Stimulated activated CD4-positive, alpha-beta T cell treated with anti-CD3 and anti-CD28 coated beads, TNF-alpha, amount 100 ng/mL, for 1 hour (primary cell): ENCODE measurements at places on chromosomes 12 and 14.

GRCh38 chr14:22519877-22520685 is 68.9 kb downstream of the DAD1 start:
- no peak for DNase-seq

DNA sequence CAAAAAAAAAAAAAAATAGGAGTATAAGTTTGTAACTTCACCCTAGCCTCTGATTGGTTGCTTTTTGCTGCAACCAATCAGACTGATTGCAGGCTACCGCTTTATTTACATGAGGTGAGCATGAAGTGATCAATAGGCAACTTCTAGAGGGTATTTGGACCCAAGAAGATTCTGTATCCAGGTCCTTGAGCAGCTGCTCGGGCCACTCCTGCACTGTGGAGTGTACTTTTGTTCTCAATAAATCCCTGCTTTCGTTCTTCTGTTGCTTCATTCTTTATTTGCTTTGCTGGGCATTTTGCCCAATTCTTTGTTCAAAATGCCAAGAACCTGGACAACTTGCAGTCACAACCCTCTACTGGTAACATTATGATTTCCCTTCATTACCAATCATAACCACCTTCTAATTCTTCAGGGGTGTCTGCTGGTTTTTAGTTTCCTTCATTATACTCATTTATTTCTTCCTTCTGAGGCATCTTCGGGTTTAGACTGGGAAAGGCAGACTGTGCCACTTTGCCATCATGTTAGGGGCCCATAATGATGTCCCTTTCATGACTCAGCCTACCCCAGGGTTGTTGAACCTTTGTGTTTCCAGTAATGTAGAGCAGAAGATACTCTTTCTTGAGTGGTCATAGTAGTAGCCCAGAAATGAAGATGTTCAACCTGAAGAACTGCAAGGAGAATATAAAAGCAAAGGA is 43.4 kb upstream of the LIMA1 start:
- DNase-seq = no peak

DNA sequence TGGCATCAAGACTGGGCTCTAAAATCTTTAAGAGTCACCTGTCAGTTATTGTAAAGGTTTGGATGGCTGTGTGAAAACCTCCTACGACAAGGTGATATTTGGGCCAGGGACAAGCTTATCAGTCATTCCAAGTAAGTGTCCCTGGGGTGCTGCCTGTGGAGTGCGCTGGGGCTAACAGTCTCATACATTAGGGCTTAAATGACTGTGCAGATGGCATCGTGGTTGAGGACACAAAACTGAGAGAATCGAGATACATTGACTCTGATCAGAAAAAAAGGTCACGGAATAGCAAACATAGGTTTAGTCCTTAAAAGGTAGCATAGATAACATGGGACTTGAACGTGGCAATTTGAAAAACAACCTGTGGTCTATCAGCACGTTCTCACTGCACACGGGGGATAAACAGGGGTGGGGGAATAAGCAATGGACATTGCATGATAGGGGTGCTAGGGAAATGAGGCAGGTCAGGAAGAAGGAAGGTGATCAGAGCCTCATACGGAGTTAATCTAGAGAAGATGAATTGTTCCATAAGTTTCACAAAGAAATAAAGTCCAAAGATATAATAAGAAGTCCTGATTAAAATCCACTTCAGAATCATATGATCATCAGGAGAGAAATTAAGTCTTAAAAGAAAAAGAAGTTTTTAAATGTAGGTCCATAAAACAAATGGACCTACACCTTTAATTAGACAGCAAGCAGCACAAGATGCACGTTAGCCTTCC is 100.3 kb downstream of the DAD1 start:
- DNase-seq = no peak

DNA sequence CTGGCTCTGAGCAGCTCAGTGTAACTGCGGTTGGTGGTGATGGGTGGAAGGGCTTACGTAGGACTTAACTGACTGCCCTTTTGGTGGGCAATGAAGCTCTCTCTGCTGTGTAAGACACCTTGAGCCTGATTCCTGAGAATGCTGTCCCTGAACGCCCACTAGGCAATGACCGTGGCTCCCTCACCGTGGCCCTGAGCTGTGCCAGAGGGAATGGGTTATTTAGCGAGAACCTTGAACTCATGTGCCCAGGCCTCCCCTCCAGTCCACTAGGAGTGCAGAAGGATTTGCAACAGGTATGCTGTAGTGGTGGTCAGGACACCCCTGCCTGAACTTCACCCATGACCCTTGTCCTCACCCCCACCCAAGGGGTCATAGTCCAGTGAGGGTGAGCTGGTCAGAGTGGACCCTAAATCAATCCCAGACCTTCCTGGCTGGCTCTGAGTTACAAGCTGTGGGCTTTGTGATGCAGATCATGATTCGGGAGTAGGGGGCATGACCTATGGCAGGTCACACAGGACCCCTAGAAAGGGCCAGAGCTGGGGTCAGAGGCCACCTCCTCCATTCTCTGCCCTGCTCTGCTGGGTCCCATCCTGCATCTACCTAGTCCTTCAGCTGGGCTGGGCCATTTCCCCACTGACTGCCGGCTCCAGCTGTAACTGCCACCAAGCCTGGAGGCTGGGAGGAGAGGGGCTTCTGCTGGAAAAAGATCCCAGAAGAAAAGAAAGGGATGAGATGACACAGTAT is 14.5 kb upstream of the ANKRD33 start:
- no peak for DNase-seq

DNA sequence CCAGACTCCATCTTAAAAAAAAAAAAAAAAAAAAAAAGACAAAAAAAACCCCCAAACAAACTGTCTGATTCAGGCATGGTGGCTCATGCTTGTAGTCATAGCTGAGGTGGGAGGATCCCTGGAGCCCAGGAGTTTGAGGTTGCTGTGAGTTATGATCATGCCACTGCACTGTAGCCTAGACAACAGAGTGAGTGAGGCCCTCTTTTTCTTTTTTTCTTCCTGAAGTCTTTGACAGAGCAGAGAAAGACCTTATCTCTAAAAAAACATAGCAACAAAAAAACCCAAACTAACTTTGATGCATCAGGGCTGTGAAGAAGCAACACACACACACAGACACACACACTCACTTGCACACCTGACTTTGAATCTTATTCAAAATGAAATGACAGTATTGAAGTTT is 7.7 kb upstream of the AMN1 start:
- peak; percentile 45 for DNase-seq

GRCh38 chr14:78405079-78405856 is 235.1 kb downstream of the NRXN3 start:
- no peak for DNase-seq

DNA sequence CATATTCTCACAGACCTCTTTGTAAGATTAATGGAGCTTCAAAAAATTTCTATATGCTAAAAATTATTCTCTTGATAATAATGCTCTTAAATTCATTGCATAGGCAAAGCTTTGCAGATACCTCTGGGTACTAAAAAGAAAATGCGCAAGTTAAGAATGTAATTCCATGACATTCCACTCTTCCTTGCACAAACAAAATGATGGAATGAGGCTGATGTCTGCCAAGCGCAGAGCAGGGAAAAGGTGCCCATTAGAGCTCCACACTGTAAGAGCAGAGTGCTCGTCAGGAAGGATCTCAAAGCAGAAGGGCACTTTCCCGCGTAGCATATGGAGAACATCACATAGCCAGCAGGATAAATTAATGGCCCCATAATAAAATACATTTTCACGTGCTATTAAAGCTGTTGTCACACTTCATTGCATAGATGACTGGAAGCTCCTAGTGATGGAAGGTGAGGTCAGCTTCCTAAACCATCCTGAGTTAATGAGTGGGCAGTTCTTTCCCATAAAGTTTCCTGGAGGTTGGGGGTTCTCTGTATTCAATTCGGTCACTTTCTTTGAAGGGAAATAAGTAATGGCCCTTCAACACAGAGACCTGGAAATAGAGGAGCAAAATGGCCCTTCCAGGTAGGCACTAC is 1058.9 kb downstream of the GALC start:
- no peak for DNase-seq

DNA sequence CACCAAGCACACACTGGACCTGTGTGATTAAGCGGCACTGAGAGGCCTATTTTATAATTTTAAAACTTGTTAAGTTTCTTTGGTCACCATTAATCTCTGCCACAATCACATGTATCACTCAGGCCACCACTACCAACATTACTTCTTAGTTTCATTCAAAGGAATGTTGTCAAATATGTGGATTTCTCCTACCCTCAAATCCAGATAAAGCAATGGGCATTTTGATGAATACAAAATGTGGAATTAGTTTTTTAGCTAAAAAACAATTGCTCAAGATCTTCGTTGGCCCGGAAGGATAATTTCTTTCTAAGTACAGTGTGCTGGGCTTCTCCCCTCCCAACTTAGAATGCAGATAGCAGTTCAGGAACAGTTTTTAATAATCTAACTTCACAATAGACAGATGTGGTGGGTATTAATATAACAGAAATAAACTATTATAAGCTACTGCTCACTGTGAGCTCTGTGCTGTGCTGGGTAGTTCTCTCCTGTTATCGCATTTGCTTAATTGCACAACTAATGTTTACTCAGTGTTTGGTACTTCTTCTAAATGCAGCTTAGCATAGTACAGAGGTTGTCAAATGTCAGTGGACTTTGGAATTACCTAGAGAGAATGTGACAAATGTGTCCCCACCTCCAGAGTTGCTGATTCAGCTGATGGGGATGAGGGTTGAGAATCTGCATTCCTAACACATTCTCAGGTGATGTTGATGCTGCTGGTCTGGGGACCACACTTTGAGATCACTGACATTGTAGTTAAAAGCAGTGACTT is 266.7 kb upstream of the AMIGO2 start:
- DNase-seq = no peak

GRCh38 chr12:31518680-31519227 is 72.2 kb downstream of the DENND5B start:
- no peak for DNase-seq

- no peak for DNase-seq
These were observed 29.5 kb upstream of the BCDIN3D start for GRCh38 chr12:49872381-49872780.

GRCh38 chr14:53180272-53181221 is 27.4 kb upstream of the DDHD1 start:
- DNase-seq = peak; percentile 2

- DNase-seq = no peak
These were observed 20.3 kb upstream of the SYCP3 start for GRCh38 chr12:101759396-101760047.

GRCh38 chr14:105711044-105711620 is 184.7 kb downstream of the TMEM121 start:
- no peak for DNase-seq

- DNase-seq = no peak
These were observed 49.1 kb downstream of the CYP46A1 start for GRCh38 chr14:99733211-99733539.

DNA sequence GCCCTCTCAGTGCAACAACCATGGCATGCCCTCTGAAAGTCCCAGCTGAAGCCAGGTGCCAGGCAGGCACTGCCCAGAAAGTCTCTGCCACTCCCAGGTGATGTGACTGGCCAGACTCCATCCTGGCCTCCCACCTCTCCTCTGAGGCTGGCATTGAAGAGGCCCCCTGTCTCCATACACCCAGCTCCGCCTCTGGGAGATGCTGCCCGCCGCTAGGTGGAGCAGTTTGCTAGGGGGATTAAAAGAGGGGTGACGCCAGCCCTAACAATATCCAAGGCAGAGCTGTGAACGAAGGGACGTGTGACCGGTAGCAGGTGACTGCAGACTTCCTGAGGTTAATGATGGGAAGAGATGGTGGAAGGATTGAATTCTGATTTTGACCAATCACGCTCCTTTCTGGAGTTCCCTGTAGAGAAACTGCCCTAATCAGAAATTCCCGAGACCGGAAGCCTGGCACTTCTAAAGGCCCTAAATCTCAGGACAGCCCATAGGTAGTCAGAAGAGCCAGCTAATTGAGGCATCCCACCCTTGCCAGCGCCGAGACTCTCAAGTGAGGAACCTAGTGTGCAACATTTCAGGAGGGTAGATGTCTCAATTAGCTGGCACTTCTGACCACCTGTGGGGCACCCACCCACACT is 8.3 kb upstream of the PLEK2 start:
- no peak for DNase-seq

- no peak for DNase-seq
These were observed 120.5 kb downstream of the KCNMB4 start for GRCh38 chr12:70486588-70486987.

GRCh38 chr14:100007254-100007653 is 58.0 kb upstream of the EVL start:
- no peak for DNase-seq

DNA sequence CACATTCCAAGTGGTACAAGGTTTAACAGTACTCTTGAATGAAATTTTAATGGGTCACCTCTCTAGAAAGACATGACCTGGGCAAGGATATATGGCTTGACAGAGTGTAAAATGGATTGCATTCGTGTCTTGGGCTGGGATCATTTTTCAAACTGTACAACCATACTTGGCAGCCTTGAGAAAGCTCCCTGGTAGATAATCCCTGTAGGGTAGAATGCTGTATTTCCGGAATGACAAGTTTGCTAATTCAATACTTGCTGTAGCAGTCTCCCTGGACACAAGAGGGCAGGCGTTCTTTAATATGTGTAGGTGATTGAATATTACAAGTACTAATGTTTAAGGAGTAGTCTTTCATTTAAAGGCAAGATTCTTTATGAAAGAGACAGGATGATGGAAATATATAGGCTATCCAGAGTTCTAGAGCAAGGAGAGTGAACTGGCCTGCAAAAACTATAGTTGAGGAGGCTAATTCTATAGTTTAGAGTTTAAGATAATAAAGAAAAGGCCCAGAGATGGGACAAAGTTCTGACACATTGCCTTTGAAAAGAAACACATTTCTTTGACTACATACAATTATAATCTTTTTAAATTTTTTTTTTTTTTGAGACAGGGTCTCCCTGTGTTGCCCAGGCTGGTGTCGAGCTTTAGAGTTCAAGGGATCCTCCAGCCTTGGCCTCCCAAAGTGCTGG is 53.4 kb downstream of the PLBD1 start:
- no peak for DNase-seq

DNA sequence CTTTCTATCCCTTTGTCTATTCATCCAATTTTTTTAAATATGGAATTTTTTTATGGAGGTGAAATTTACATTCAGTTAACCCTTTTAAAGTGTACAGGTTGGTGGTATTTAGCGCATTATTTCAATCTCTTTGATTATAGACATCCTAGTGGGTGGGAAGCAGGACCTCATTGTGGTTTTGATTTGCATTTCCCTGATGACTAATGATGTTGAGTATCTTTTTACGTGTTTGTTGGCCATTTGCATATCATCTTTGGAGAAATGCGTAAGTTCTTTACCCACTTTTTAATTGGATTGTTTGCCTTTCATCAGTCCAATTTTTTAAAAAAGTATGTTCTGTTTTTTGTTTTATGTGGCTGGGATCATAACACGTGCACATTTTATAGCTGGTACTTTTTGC is 20.8 kb downstream of the PAPLN start:
- no peak for DNase-seq

DNA sequence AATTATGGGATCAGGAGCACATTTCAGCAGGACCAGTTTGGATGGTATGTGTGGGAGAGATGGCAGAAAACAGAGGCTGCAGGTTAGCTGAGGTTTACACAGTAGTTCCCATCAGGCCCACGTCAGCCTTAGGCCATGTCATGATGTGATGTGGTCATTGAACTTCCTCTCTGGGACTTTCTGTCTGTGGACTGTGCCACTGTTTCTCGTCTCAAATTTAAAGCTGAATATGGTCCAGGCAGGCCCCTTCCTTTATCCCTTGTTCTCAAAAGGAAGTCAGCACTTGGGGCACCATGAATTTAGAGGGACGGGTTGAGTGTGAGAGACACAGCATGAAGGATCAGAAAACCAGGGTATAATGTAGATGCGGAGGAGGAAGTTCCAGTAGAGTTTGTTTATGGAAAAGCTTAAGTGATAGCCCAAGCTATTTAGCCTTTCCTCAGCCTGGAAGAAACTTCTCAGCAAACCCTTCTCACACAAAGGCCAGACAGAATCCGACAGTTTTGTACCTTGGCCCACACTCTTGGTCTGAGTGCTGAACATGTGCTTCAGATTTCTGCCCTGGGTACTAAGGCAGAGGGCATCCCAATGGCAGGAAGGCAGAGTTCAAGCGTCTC is 3.6 kb upstream of the IGFBP6 start:
- no peak for DNase-seq
